Activated CD8-positive, alpha-beta T cell treated with anti-CD3 and anti-CD28 coated beads, Interleukin-2, amount 10 ng/mL, durations not matched to agents 7 days and 5 days (primary cell): ENCODE measurements at places on chromosomes 7 and 10. TPM values are rescaled to one million over a fixed set of nuclear protein-coding genes. Genes with fewer than 3 reads are reported as not detected.

ZNF239 gene
- 1.1 TPM for total RNA-seq

LIPJ gene
- total RNA-seq, result not detected

HDAC9 gene
- 1.4 TPM for total RNA-seq

- no peak overlapping the region for H3K4me3 ChIP-seq
- no peaks in the 10 kb centered on the region for H3K36me3 ChIP-seq
- DNase-seq, result no peak
- no peak overlapping the region for H3K27ac ChIP-seq
Observed at GRCh38 chr10:42880255-42880620, 97.6 kb downstream of the BMS1 start.

DNA sequence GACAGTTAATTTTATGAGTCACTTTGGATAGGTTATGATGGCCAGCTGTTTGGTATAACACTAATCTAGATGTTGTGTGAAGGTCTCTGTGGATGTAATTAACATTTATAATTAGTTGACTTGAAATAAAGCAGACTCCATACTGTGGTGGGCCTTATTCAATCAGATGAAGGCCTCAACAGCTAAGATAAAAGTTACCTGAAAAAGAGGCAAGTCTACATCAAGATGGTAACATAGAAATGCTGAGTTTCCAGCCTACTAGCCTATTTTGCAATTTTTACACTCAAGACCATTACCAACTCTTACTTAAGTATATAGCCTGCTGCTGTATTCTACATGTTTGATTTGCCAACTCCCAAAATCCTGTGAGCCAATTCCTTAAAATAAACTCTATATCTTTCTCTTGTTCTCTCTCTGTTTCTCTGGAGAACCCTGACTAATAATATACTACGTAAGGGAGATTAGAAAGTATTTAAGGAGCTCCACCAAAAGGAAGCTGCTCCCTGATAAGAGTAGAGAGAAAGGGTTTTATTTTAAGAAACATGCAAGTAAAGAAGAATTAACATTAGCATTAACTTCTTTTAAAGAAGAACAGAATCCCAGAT lies 42.7 kb downstream of the ZNF438 start:
- peaks cover 2% of the 10 kb centered on the region for H3K4me1 ChIP-seq
- H3K4me3 ChIP-seq, result no peak overlapping the region
- H3K36me3 ChIP-seq, result peaks cover 4% of the 10 kb centered on the region
- H3K27ac ChIP-seq, result no peak overlapping the region
- no peaks in the 10 kb centered on the region for H3K27me3 ChIP-seq

GRCh38 chr7:7772397-7772821 lies 54.0 kb upstream of the RPA3 start:
- H3K4me3 ChIP-seq, result peak overlapping the region; percentile 62
- peaks cover 16% of the 10 kb centered on the region for H3K4me1 ChIP-seq
- H3K27me3 ChIP-seq, result no peaks in the 10 kb centered on the region
- no peak for DNase-seq
- peak overlapping the region; percentile 60 for H3K27ac ChIP-seq

GRCh38 chr7:94022550-94022949 lies 18.4 kb upstream of the BET1 start:
- no peak for DNase-seq
- H3K27ac ChIP-seq, result no peak overlapping the region
- no peak overlapping the region for H3K4me3 ChIP-seq

- H3K4me3 ChIP-seq, result no peak overlapping the region
- no peak overlapping the region for H3K27ac ChIP-seq
- DNase-seq, result no peak
- no peaks in the 10 kb centered on the region for H3K27me3 ChIP-seq
- peaks cover 4% of the 10 kb centered on the region for H3K36me3 ChIP-seq
Observed at GRCh38 chr7:2270495-2270894, 28.5 kb downstream of the NUDT1 start.

GRCh38 chr7:204326-204725 lies 12.0 kb downstream of the FAM20C start:
- H3K36me3 ChIP-seq, result no peaks in the 10 kb centered on the region
- no peaks in the 10 kb centered on the region for H3K27me3 ChIP-seq
- no peak overlapping the region for H3K27ac ChIP-seq
- H3K4me3 ChIP-seq, result no peak overlapping the region
- H3K4me1 ChIP-seq, result no peaks in the 10 kb centered on the region

GRCh38 chr10:17693009-17693408 lies 49.1 kb downstream of the STAM start:
- peak overlapping the region; percentile 2 for H3K27ac ChIP-seq
- H3K4me3 ChIP-seq, result no peak overlapping the region
- H3K4me1 ChIP-seq, result no peaks in the 10 kb centered on the region
- no peaks in the 10 kb centered on the region for H3K27me3 ChIP-seq

DNA sequence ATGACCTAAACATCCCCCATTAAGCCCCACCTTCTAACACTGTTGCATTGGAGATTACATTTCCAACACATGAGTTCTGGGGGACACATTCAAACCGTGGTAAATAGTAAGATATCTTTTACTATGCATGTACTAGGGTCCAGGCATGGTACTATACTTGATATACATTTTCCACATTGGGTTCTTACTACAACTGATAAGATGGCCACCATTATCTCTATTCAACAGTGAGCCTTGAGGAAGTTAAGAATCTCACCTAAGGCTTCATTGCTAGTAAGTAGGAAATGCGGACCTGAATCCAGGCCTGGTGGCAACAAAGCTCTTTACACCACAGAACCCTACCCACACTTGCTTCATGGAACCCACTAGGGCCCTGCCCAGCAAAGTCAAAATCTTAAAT lies 5.7 kb downstream of the PANK1 start:
- no peak for DNase-seq
- peaks cover 4% of the 10 kb centered on the region for H3K4me1 ChIP-seq
- peaks cover 4% of the 10 kb centered on the region for H3K27me3 ChIP-seq
- no peak overlapping the region for H3K4me3 ChIP-seq
- no peak overlapping the region for H3K27ac ChIP-seq
- peaks cover 5% of the 10 kb centered on the region for H3K36me3 ChIP-seq

DNA sequence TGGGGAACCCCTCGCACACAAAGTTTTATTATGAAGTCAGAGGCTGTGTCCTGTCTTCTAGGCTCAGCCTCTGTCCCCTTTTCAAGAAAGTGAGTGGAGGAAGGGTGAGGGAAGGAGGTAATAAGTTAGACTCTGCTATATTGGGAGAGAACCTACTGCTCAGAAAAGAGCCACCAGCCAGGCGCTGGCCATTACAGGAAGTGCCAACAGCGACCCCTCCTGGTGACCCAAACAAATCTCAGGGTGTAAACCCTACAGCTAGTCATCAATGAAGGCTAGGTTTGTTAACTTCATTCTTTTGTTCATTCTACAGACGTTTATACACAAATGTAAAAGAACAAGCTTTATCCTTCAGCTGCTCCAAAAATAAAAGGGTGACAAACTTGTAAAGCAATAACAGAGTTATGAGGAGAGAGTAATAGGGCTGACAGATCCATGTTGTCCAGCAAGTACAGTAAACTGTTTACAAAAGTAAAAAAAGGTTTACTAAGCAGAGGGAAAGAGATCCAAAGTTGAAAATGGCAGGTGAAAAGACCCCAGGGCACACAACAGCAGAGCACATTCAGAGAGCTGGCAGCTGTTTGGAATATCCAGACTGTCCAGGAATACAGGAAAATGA lies 82.7 kb downstream of the FAM204A start:
- DNase-seq, result peak; percentile 53
- H3K4me3 ChIP-seq, result no peak overlapping the region
- H3K4me1 ChIP-seq, result no peaks in the 10 kb centered on the region
- H3K36me3 ChIP-seq, result no peaks in the 10 kb centered on the region
- H3K27me3 ChIP-seq, result peaks cover 49% of the 10 kb centered on the region

DNA sequence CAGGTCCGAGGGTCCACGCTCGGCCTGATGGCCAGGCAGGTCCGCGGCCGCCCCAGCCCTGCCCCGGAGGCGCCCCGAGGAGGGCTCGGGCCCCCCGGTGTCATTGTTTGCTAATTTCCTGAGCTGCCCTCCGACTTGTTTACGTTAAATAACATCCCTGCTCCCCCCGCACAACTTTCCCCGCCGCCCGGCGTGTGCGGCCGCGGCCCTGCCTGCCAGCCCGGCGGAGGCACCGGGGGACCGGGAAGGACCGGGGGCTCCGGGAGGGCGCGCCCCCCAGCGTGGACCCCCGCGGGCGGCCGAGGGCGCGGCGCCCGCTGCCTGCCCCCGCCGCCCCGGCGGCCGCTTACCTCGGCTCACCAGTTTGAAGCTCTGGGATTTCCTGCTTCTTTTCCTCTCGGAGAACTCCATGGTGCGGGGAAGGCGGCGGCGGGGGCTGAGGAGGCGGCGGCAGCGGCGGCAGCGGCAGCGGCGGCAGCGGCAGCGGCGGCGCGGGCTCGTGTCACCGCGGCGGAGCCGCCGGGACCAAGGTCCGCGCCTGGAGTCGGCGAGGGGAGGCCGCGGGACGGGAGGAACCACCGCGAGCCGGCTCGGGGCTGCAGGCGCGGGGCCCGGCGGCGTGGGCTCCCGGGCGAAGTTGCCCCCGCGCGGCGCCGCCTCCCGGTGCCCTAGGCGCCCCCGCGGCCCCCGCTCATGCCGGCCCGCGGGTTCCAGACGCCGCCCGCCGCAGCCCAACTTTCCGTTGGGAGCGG lies 515 bp downstream of the BEND7 start:
- no peak for DNase-seq
- H3K4me1 ChIP-seq, result peaks cover 3% of the 10 kb centered on the region
- peaks cover 63% of the 10 kb centered on the region for H3K27me3 ChIP-seq
- no peaks in the 10 kb centered on the region for H3K36me3 ChIP-seq

DNA sequence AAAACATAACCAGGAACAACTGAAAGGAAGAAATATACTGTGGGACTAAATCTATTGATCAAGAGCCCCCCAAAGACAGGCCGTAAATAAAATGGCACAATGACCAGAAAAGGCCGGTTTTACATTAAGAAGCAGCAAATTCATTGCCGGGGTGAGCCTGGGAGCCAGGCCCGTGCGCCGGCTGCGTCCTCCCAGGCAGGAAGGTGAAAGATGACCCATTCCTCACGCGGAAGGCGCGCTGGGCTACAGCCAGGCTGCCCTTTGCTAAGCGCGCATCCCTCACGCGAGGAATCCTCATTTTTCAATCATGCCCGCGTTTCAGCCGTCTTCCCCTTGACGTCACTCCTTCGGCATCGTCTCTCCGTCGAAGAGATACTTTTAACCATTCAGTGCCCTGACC lies 47.6 kb upstream of the MGMT start:
- no peak overlapping the region for H3K27ac ChIP-seq
- peaks cover 2% of the 10 kb centered on the region for H3K27me3 ChIP-seq
- DNase-seq, result no peak
- no peaks in the 10 kb centered on the region for H3K36me3 ChIP-seq
- no peaks in the 10 kb centered on the region for H3K4me1 ChIP-seq
- H3K4me3 ChIP-seq, result no peak overlapping the region

DNA sequence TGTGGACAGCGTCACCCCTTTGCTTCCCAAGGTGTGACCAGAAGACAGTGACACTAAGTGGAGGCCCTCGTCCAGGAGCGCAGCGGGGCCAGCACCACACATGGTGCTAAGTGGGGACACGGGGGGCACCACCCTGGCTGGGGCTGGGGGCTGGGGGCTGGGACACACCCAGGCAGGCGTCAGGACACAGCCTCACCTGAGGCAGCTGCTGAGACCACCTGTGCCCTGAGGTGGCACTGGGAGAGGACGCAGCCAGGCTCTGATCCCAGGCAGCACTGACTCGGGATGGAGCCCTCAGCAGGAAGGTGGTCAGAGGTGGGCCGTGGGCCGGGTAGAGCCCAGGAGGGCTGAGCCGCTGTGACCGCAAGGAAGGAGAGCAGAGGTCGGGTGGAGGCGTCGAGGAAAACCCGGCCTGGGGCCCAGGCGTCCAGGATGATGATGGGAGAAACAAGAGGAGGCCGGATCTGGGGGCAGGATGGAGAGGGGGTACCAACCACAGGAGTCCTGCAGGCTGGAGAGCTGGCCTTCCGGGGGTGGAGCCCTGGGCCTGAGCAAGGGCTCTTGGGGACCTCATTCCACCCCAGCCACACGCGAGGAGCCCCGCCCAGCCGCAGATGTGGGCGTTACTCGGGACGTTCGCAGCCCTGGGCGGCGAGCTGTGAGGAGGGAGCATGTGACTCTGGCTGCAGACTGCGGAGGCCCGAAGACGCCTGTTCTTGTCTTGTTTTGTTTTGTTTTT lies 22.5 kb downstream of the LRRC27 start:
- no peaks in the 10 kb centered on the region for H3K36me3 ChIP-seq
- H3K27me3 ChIP-seq, result no peaks in the 10 kb centered on the region
- no peak overlapping the region for H3K4me3 ChIP-seq
- no peak overlapping the region for H3K27ac ChIP-seq
- DNase-seq, result no peak

GRCh38 chr7:44353668-44354067 lies 28.3 kb upstream of the CAMK2B start:
- peaks cover 59% of the 10 kb centered on the region for H3K27me3 ChIP-seq
- H3K36me3 ChIP-seq, result no peaks in the 10 kb centered on the region
- DNase-seq, result no peak
- H3K4me1 ChIP-seq, result no peaks in the 10 kb centered on the region

- H3K4me1 ChIP-seq, result peaks cover 29% of the 10 kb centered on the region
- peak; percentile 74 for DNase-seq
- H3K27me3 ChIP-seq, result peaks cover 36% of the 10 kb centered on the region
- no peak overlapping the region for H3K4me3 ChIP-seq
- H3K27ac ChIP-seq, result peak overlapping the region; percentile 27
- no peaks in the 10 kb centered on the region for H3K36me3 ChIP-seq
Observed at GRCh38 chr10:69449841-69450240, 1.4 kb upstream of the TSPAN15 start.

DNA sequence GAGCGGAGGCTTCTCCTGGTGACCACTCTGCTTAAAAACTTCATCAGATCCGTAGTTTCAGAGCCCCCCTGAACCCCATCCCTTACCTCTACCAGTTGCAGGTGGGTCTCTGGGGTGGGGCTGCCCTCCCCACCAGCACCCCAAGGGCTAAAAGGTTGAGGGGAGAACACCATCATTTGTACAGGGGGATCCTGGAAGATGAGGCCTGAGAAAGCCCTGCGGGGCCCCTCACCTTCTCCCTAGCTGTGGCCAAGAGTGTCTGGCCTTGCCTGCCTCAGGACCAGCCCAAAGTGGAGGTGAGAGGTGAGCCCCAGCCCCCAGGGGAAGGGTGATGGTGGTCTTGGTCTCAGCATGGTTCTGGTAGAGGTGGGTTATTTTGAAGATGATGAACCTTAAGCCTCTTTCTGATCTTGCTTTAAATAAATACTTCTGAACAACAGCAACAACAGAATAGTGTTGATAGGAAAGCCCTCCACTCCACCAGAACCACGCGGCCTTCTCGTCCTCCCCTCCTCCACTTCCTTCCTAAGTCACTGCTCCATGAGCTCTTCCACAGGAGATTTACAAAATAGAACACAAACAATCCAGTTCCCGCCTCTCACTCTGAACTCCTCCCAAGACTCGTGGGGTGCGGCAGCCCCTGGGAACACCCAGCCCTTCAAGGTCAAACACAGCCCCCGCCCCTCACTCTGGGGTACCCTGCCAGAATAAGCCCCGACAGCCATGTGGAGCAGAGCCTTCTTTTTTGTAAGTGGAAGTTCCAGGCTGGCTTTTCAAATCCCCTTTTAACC lies 169.1 kb downstream of the EGFR start:
- no peaks in the 10 kb centered on the region for H3K27me3 ChIP-seq
- no peaks in the 10 kb centered on the region for H3K36me3 ChIP-seq
- H3K4me1 ChIP-seq, result no peaks in the 10 kb centered on the region
- DNase-seq, result no peak
- no peak overlapping the region for H3K27ac ChIP-seq

- DNase-seq, result no peak
- H3K36me3 ChIP-seq, result peaks cover 10% of the 10 kb centered on the region
- H3K27me3 ChIP-seq, result no peaks in the 10 kb centered on the region
- H3K27ac ChIP-seq, result no peak overlapping the region
Observed at GRCh38 chr10:63553031-63553430, 31.8 kb downstream of the REEP3 start.
